ENCODE measurements at places on chromosomes 3 and 15.

DNA sequence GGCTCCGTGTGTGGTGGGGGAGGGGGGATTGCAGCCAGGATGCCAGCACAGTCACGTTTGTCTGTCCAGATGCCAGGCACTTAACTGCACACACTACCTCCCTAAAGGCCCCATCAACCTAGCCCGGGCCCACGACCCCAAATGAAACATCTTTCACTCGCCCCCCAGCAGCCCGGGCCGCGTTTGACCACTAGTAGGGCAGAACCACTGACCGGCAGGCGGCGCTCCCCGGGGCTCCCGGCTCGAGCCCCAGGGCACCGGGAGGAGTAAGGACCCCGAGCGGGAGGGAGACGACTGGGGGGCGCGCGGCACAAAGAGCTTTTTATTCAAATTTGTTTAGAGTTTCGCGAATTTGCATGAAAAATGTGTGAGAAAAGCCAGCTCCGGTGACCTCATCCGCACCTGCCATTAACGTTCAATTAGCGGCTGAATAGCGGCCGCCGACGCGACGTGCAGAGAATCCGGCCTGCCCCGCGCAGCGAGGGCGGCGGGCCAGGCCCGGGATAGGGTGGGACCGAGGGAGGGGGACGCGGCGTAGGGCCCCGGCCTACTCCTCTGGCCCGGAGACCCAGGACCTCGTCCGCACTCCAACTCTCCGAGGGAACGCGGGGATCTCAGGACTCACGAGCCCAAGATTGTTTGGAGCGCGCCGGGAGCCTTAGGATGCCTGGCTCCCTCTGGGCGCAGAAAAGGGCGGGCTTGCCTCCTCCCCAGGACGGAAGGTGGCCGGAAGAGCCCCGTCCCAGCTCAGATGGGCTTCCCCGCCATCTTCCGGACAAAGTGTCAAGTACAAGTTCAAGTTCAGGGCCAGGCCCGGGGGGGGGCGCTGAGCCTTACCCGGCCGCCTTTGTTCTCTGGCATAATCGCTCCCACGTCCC, 64.9 kb upstream of the POLG start:
- no peak for DNase-seq

DNA sequence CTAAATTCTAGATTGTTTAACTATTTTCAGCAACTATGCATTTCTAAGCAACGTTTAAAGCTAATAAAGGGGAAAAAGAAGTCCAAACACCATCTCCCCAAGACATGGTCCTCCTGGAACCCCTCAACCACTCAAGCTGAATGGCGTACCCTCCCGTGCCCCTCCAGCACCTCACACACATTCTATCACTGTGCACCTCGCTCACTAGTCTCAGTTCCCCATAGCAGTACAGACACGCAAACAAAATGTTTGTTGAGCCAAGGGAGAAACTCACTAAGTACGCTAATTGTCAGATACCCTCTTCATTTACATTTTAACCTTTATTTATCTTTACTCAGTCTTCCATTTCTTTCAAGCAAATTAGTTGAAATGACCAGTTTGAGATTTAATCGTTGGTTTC, 48.8 kb downstream of the ACAP2 start:
- no peak for DNase-seq

GRCh38 chr3:141669434-141669833, 68.7 kb upstream of the RNF7 start:
- DNase-seq = no peak

GRCh38 chr3:70861855-70862254, 549.4 kb upstream of the MDFIC2 start:
- DNase-seq = no peak

DNA sequence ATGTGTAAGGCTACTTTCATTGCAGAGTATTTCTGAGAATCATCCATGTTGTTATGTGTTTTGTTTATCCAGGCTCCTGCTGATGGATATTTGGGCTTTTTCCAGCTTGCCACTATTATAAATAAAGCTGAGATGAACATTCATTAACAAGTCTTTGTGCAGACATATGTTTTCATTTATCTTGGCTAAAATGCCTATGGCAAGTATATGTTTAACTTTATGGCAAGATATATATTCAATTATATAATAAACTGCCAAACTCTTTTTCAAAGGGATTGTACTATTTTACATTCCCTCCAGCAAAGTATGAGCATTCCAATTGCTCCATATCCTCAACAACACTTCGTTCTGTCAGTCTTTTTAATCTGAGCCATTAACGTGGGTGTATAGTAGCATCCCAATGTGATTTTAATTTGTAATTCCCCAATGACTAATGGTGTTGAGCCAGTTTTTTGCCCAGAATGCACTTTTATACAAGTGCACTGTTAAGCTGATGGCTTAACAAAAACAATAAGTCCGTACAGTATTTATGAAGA, 452.4 kb downstream of the SHQ1 start:
- no peak for DNase-seq

All from GM12878 (cell line).